Left ventricle myocardium inferior (tissue), 1 donor: ENCODE measurements at places on chromosomes 3 and 15. TPM values are rescaled to one million over a fixed set of nuclear protein-coding genes. Genes with fewer than 3 reads are reported as not detected.

The GCNT3 gene
- 0.14 TPM for total RNA-seq

DNA sequence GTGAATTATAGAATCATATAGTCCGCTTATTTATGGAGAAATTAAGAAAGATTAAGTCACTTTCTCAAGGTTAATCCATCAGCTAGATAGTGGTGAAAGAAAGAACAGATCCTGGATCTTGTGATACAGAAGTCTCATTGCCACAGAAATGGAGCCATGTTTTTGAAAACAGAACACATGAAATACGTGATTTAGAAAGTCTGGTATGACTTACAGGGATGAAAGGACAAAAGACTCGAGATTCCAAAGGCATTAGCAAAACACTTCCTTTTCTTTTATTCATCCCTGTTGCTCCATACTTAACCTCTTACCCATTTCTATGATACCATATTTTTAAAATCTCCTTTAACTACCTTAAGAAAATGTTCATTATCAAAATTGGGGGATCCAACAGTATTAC is 40.0 kb upstream of the TEX9 start:
- H3K27ac ChIP-seq, result no peak overlapping the region
- H3K4me3 ChIP-seq, result no peak overlapping the region
- H3K36me3 ChIP-seq, result no peaks in the 10 kb centered on the region

- DNase-seq, result no peak
- H3K27me3 ChIP-seq, result no peaks in the 10 kb centered on the region
- H3K4me3 ChIP-seq, result no peak overlapping the region
- no peak overlapping the region for H3K27ac ChIP-seq
These were observed 31.0 kb downstream of the MITF start for GRCh38 chr3:69770219-69770618.

DNA sequence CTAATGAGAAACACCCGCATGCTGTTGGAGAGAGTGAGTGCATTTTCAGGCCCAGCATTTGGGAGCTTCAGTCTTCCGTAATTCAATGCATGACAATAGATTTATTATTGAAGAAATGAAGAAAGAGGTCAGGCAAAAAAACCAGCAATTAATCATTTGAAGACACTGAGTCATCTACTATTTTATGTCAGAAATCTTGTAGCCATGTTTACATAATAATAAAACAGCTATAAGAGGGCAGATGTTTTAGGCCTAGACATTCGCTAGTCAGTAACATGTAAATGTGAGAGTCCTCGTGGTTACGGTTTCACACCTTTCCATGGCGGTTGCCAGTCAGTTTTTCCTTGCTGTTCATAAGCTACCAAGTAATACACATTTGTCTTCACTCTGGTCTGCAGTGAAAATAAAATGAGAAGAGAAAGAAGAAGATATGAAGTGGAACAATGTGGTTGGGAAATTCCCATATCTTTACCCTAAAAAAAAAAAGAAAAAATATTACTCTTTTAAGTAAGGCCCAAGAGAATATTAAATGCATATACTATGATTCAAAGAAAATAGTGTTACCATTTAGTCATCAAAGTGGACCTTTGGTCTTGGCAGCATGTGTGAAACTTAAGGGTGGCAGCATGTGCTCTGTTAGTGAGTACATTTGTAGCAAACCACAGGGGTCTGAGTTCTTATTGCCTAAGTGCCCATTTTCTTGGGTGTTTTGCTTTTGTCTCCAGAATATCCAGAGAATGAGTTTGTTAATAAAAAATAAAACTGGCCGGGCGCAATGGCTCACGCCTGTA is 140.5 kb upstream of the TBL1XR1 start:
- H3K4me1 ChIP-seq, result peaks cover 80% of the 10 kb centered on the region
- no peaks in the 10 kb centered on the region for H3K27me3 ChIP-seq
- no peak overlapping the region for H3K4me3 ChIP-seq
- H3K27ac ChIP-seq, result peak overlapping the region; percentile 87
- no peak for DNase-seq
